ENCODE measurements at places on chromosomes 1 and 21.

DNA sequence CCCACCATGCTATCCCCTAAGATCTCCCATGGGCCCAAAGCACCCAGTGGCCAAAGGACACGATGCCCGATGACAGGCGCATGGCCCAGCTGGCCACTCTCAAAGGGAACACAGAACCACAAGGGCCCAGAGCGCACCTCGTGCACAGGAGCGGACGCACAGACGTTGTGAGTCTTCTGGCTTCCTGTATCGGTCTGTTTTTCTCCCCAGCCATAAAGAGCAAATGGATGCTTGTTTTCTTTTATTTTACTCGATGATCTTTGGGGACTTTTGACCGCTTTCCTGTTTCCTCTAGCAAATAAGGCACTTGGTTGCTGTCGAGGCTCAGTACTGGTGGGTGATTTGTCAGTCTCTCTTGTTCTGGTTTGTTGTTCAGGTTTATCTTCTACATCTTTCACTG is 16.2 kb downstream of the CCSAP start:
- DNase-seq: peak; percentile 14

GRCh38 chr21:21232320-21232719 is 234.1 kb downstream of the NCAM2 start:
- DNase-seq: no peak

DNA sequence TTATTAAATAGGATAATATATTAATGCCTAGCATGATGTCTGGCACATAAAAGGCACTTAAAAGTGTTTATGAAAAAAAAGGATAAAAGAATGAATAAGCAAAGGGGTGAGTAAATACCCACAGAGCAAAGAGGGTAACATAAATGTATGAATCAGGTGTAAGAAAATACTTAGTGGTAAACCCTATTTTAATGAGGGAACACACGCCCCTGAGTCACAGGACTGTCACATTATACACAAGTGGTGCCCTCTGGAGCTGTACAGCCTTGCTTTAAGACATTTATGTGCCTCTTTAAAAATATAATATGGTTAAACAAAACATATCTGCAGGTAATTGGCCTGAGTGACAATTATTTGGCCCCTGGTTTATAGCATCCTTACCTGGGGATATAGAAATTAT is 78.1 kb upstream of the PTBP2 start:
- DNase-seq: no peak

DNA sequence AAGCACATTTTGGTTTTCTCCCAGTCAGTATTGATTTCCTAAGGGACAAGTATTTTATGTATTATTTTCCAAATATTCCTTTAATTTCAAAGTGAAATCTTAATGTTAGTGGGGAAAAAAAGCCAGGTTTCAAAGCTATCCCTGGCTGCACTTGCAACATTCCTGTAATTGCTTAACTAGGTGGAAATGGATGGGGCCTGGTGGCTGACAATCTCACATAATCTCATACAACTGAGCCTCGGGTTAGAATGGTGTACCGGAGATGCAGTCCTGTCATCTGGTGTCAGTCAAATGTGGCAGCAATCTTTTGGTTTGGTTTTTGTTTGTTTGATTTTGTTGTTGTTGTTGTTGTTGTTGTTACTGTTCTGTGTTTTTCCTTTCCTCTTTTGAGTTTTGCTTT is 46.1 kb downstream of the KDM1A start:
- DNase-seq: no peak

- DNase-seq: no peak
Observed at GRCh38 chr1:26084091-26084561, 16.7 kb upstream of the TRIM63 start.

DNA sequence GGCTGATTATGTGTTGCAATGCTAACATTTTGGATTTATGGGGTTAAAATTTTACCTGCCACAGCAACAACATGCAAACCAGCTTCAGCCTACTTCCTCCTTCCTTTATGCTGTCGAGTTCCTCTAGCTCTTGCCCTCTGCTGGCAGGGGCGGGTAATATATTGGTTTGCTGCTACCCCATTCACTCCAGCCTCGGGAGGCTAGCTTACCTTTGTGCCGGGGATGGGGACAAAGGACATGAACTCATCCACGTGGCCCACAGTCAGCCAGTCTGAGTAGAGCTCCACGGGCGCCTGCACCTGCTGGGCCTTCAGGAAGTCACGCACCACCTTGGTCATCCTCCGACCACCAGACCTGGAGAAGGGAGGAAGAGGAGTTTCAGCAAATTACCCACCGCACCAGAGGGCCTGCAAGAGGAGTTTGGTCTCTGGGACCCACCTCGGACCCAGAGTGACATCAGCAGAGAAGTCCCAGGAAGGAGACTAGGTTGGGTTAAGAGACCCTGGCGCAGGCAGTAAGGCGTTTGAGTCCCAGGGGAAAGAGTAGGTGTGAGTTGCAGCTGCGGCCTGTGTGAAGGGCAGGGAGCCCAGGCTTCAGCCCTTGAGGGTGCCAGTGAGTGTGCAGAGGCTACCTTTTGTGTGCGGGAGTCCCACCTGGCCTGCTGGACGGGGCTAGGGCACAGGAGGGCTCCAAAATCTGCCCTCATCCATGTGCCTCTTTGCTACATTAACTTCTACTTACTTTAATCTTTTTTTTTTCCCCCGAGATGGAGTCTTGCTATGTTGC is 21.8 kb upstream of the SDHB start:
- DNase-seq: no peak

- no peak for DNase-seq
Observed at GRCh38 chr1:161177936-161178244, 583 bp upstream of the B4GALT3 start.

GRCh38 chr1:156692925-156693847 is 12.2 kb downstream of the CRABP2 start:
- no peak for DNase-seq

GRCh38 chr1:200103966-200104583 is 76.6 kb downstream of the NR5A2 start:
- DNase-seq: no peak

DNA sequence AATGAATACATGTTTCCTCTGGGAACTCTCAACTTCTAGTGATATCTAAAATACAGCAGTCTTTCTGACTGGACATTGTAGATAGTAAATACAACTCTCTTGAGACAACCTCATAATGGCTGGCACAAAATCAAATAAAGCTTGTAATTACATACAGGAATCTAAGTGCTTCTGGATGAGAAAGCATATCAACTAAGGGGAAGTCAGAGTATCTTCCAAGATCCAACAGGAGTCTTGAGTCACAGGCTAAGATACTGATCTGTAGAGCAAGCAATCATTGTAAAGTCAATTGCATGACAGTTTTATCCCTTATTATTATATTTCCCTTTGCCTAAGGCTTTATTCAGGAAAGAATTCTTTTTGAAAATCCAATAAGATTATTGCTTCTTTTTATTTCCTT is 249.9 kb downstream of the LRRIQ3 start:
- DNase-seq: no peak

DNA sequence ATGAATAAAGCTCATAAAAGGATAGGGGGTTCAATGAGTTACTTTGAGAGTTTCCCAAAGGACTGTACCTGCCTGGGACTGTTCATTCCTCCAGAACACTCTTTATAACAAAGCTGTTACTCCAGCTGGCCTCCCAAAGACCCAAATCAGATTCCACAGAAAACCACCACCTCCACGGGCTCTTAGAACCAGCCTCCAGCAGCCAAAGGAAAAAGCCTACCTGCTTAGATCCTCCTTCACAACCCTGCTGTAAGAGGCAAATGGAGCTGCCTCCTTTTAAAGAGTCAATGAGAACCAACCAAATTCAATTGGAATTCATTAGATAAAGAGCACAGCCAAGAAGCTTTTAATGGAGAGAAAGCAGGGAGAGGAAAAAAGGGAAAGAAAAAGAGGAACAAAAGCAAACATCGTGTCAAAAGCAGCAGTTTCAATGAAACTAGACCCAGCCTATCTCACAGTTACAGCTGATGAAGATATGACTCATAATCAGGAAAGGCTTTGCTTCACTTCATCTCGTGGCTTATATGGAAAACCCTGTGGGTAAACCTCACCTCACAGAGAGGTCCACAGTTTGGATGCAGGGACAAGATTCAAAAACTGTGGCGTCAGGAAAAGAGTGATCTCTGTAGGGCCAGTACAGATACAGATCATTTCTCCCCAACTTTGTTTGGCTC is 27.8 kb upstream of the FMO4 start:
- no peak for DNase-seq

- no peak for DNase-seq
Observed at GRCh38 chr21:42405064-42406013, 1.6 kb downstream of the UBASH3A start.

GRCh38 chr1:48242141-48242736 is 19.7 kb downstream of the SLC5A9 start:
- no peak for DNase-seq

DNA sequence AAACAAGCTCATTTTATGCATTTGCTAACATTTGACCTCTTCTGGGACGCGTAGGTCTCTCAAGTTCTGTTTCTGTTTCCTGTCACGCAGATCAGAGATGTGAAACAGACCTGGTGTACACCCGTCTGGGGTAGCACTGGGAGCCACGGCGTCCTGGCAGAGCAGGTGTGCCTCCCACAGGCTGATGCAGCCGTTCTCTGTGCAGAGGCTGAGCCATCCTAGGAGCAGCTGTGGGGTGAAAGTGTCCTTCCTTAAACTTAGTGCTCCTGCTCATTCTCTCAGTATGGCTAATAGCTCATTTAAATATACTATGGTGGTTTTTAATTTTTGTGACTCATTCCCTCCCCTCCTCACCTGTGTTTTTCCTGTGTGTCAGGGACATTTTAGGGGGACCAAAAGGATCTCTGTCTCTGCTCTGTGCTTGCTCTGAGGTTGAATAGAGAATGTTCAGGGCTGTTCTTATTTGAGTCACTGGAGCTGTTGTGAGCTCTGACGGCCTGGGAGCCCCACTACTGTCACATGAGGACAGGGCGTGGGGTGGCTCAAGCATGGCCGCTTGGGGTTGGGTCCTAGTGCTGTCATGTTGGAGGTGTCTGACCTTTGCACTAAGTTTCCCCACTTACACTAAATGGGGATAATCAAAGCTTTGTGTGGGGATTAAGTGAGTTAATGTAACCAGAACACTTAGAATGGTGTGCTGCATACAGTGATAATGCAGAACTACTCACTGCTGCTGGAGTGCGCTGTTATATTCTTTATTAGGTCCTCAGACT is 43.0 kb downstream of the GALNT2 start:
- peak; percentile 54 for DNase-seq

DNA sequence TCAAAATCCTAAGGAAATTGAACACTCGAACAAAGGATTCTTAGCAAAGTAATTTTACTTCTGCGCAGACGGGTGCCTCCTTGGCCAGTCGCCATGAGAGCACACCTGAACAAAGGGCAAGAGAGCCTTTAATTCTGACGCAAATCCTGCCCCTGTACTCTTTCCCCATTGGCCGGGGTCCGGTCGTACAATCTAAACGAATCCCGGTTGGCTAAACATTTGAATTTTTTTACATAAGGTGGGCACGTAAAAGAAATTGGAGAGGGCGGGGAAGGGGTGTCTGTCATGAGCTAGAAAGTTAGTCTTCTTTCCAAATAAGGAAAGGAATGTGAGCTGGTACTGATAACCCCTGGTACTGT is 8.2 kb upstream of the IL22RA1 start:
- DNase-seq: no peak

DNA sequence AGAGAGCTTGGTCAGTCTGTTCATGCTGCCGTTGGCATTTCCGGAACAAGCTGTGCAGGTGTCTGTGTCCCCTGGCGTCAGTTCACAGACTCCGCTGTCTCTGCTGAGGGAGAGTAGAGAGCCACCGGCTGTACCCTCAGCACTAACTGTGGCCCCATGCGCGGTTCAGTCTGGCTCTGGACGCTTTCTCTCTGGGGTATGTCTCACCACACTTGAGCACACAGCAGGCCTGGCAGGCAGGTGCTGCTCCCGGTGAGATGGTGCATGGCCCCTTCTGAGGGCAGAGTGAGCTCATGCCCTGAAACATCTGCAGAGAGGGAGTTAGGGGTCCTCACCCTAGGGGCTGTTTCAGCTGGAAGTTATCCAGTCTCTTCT is 60.0 kb upstream of the TLR5 start:
- DNase-seq: no peak

GRCh38 chr1:199282751-199283305 is 644.0 kb downstream of the PTPRC start:
- no peak for DNase-seq

DNA sequence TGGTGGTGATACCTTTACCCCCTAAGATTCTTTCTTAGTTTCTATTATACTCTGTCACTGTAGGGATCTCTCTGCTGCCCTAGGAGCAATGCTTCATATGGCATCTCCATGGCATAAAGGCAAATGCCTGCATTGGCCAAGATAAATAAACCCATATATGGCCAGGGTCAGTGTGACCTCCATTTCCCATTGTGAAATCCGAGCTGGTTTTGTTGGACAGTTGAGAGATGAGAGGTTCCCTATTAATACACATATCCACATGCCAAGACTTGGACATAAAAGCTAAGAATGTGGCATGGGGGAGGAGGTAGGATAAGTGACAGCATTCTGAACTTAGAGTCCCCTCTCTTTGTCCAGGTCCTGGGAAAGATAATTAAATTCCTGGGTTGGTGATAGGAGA is 1.4 kb downstream of the TPM3 start:
- no peak for DNase-seq

DNA sequence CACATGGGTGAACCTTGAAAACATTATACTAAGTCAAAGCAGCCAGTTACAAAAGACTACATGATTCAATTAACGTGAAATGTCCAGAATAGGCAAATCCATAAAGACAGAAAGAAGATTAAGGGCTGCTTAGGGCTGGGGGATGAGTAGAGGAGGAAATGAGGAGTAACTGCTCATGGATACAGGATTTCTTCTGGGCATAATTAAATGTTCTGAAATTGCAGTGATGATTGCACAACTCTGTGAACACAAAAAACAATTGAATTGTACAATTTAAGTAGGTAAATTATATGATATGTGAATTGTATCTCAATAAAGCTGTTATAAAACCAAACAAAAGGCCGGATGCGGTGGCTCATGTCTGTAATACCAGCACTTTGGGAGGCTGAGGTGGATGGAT is 52.2 kb downstream of the RERE start:
- no peak for DNase-seq

GRCh38 chr21:24225431-24225830 is 1381.8 kb downstream of the MRPL39 start:
- DNase-seq: no peak

DNA sequence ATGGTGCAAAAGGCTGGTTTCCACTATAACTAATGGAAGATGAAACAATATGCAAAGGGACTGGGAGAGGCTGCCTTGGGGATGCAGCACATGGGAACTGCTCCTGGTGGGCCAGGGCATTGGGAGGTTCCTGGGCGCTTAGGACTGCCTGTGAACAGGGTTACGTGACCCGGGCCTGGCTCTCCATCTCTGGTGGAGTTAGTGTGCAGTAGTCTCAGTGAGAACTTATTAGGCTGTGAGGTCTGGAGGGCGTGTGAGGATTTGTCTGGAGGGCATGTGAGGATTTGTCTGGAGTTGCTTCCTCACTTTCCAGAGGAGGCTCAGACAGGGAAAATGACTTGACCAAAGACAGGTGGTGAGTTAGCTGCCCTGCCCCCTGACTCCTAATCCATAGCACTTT is 1.5 kb upstream of the ETV3L start:
- no peak for DNase-seq

DNA sequence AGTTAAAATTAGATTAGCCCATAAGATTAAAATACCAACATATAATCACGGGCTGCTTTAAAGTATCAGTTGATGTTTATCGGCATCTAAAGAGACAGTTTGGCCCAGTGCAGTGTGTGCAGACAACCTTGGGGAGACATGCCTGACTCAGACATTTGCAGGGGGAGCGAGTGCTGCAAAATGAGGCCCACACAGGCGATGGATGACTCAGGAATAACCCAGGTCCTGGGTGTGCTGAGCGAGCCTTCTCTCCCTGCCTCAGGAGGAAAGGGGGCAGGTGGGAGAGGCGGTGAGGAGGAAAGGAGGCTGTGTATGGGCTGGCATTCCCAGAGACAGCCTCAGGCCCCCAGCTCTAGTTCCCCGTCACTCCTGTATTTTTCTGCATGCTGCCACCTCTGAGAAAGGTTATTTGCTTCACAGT is 9.0 kb downstream of the SLC9A1 start:
- no peak for DNase-seq

All from naive thymus-derived CD4-positive, alpha-beta T cell (primary cell).